ENCODE measurements at places on chromosomes 2 and 18.

DNA sequence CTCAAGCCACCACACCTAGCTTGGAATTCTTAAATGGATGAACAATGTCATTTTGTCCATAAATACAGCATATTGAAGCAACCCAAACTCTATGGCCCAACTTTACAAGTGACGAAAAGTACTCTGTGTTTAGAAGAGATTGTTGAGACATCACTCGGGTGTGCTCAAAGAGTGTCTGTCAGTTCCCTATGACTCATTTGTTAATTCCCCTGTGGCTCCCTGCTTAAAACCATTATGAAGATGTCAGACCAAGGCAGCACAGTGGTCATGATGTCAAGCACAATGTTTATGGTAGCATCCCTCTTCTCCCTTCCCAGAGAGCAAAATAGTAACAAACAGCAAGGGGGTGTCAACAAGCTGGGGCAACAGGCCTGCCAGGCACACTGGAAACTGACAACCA, 3.0 kb downstream of the LYG1 start:
- no peak for DNase-seq

GRCh38 chr2:42855221-42855970, 63.0 kb upstream of the HAAO start:
- no peak for DNase-seq

DNA sequence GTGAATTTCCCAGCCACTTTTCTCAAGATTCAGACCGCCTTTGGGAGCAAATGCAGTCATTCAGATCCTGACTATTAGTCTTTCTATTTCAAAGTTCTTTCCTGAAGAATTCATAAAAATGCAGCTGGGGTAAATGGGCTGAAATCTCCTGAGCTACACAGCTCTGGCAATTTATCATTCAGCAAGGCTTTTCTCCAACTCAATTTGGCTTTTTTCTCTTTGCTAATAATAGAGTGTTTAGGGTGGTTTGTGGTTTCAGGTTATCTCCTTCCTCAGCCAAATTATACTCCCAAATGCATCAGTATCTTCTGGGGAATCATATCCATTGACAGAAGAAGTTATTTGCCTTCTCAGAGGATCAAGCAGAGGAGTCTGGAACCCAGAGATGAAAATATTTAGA, 282.4 kb upstream of the SLC14A2 start:
- no peak for DNase-seq

DNA sequence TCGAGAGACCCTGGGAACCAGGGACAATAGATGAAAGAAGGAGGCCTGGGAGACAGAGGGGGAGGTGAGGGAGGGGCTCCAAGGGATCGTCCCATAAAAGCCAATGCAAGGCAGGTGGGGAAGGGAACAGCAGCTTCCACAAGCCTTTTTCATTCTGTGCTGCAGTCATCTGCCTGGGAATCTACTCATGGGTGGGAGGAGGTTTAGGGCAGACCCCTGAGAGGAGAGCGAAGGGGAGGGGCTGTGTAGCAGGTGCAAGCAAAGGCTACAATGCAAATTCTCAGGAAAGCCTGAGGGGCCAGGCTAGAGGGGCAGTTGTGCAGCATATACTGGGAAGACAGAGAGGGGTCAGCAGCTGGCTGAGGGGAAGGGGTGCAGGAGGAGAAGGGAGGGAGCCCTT, 135.4 kb downstream of the SETBP1 start:
- DNase-seq = no peak

GRCh38 chr2:173589604-173590275, 235.1 kb downstream of the CDCA7 start:
- no peak for DNase-seq

- DNase-seq = no peak
Observed at GRCh38 chr2:125684932-125685331, 971.0 kb upstream of the GYPC start.

GRCh38 chr2:207223051-207223450, 57.3 kb upstream of the KLF7 start:
- DNase-seq = no peak

DNA sequence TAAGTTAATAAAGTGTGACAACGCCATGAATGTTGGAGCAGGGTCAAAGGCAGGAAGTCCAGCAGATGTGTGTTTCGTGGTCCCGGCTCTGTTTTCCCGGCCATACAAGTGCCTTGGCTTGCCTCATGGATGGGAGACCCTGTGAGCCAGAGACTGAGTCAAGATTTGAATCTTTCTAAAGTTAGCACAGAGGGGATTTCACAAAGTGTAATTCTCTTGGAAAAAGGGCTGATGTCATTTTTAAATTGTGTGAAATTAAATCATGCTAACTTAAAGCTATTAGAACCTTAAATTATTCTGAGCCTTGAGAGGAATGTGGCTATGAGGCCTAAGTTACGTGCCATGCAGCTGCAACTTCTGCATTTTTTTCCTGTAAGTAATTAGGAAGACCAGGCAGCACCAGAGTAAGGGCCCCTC, 38.3 kb upstream of the RALBP1 start:
- DNase-seq = no peak

DNA sequence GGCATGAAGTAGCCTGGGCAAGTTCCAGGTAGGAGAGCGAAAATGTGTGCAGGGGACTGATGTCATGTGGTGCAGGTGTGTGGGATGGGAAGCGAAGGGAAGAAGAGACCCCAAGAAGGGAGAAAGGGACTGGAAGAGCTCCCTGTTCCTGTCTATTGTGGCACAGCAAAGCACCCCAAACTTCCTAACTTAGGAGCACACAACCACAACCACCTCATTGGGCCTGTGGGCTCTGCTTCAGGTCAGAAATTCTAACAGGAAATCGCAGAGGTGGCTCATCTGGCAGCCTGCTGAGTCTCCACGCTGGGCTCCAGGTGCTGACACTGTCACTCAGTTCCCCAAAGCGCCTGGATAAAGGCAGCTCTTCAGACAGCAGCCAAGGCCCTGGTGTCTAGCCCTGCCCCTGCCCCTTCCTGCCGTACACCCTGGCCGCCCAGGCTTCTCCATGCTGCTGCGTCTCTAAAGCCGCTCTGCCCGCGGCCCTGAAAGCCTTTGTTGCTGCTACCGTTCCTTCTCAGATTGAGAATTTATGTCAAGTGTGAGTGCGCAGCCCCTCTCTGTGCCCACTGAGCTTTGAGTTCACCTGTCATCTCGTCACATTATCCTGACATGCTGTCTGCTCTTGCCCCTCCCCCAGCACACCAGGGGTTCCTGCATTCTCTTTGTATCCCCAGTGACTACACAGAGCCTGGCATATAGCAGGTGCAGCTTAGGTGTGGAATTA, 140.2 kb upstream of the BCL2L11 start:
- no peak for DNase-seq

- no peak for DNase-seq
Observed at GRCh38 chr18:25420077-25420825, 68.3 kb upstream of the ZNF521 start.

- DNase-seq = no peak
Observed at GRCh38 chr2:203928849-203929248, 7.7 kb upstream of the ICOS start.

DNA sequence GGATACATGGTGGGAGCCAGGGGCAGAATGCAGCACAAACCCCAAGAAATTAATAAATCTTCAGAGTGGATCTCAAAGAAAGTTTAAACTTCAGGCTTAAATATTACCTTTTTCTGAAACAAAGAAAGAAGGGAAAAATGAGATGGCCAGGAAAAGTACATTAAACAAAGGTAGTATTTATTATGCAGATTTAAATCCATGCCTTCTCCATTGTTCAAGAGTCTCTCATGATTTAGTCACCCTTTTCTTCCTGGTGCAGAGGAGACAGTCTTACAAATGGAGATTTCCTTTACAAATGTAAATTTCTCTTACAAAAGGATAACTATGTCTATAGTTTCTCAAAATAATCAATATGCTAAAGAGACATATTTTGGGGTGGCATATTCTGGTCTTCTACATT, 33.4 kb upstream of the PPM1B start:
- no peak for DNase-seq

- DNase-seq = no peak
Observed at GRCh38 chr18:23994361-23994902, 20.1 kb upstream of the TTC39C start.

GRCh38 chr2:46273919-46274318, 23.3 kb upstream of the EPAS1 start:
- no peak for DNase-seq

- DNase-seq = no peak
Observed at GRCh38 chr2:235713189-235713588, 219.3 kb downstream of the AGAP1 start.

- no peak for DNase-seq
Observed at GRCh38 chr18:61702007-61702406, 190.8 kb downstream of the RNF152 start.

DNA sequence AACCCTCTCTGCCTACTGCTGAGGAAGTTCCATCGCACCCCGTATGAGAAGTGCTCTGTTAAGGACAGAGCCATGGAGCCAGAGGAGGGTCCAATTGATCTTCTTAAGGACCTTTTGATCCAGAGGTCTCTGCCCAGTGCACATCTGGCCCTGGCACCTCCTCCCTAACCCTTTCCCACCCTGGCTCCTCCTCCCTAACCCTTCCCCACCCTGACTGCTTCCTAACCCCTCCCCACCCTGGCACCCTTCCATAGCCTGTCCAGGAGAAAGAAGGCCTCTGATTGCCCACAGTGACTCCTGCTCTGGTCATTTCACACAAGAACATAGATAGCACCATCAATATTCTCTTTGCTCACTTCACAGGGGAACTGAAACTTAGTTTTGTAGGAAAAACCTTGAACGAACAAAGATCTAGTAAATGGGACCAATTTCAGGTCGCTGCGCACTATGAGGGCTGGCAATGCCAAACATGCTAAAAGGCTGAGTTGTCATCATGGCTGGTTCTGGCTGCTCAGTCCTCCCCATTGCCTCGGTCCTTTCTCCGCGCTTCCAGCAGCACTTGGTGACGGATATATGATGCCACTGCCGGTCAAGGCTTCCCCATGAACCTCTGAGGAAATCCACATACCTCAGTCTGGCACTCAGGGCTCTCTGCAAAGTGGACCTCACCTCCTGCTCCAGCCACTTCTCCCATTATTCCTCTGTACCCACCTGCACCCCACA, 49.2 kb downstream of the PKDCC start:
- no peak for DNase-seq

DNA sequence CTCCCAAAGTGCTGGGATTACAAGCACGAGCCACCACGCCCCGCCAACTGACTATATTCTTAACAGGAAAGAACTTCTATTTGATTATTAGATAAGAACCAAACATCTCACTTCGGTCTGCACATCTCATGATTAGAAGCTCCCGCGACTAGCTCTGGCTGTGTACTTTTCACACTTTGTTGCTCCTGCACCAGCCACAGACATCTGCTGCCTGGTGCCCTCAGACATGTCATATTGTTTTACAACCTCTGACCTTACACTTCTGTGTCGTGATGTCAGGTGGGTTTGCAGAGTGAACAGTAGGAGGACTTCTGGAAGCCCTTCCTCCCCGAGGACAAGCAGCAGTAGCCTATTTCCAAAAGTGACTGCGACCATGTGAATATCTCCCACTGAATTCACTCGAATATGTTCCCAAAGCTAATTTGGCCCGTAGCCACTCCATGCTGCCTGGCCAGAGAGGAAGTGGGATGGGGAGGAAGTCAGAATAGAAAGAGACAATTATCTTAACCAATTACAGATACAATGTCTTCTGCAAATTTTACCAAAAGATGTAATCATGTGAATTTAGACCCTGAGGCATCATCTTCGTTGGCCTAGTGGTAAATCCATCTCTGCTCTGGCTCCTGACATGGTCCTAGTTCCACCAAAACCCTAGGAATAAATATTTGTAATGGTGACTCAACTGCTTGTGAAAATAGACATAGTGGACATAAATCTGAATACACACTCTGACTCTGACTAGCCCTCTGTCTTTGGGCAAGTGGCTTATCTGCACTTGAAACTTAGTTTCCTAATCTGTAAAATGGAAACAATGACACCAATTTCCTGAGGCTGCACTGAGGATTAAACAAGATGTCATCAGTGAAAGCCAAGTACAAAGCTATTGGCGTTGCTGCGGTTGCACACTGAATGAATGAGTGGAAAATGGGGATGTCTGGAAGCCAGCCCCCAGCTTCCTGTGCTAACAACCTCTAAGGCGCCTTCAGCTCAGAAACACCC, 406.1 kb downstream of the LRATD1 start:
- DNase-seq = no peak

DNA sequence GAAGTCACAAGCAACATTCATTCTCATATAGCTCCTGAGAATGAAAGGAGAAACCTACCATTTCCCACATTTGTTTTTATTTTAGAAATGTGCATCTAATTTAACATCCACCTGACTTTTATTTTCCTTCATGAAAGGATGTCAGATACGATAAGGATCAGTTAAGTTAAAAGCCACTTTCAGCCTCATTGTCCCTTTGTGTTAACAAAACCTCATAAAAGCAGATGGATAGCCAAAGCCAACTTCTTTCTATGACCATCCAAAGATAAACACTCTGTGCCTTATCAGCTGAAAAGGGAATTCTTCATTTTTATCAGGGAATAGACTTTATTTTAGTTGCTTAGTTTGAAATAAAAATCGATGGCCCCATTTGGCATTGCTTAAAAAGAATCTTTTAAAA, 25.7 kb upstream of the RIT2 start:
- DNase-seq = no peak

DNA sequence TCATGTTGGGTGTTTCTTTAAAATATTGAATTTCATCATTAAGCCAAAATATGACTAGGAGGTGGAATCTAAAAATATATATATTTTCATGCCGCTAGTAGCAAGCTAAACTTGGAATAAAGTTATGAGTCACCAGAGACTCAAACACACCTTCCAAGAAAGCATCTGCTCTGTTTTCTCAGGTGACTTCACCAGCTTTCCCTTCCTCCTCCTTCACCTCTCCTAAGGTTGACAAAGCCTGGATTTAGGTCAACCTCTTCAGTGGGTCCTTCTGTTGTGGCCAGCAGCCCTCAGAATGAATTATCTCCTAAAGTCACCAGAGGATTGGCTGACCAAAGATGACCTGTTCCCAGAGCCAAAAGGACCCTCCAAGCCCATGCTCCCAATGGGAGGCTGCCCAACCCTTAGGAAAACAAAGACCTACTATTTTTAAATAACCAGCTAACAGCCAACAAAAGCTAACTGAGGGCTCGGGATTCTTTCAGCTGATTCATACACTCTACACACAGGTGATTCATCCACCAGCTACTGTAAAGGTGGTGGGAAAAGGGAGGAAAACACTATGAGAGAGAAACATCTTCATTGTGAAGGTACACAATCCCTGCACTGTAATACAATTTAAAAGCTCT, 113.9 kb downstream of the MYO5B start:
- DNase-seq = no peak

DNA sequence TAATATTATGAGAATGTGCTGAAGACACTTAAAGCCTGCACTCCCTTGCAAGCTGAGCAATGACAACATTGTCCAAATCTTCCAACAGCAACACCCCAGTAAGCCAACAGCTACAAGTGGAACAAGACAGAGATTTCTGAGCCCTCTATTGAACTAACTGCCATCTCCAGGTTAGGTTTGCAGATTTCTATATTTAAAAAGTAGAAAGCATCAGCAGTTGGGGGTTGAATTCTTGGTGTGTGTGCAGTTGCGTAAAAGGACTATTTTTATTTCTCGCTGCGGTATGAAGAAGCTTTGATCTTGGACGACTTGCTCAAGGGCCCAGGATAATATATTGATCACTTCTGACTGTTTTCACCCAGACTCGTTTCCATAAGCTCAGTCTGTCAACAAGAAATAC, 106.2 kb upstream of the ZFP36L2 start:
- DNase-seq = no peak

GRCh38 chr2:186558512-186559276, 31.2 kb upstream of the ITGAV start:
- DNase-seq = no peak
